Mesenchymal stem cell (in vitro differentiated cells and primary cell): ENCODE measurements at places on chromosomes 1 and 21.

DNA sequence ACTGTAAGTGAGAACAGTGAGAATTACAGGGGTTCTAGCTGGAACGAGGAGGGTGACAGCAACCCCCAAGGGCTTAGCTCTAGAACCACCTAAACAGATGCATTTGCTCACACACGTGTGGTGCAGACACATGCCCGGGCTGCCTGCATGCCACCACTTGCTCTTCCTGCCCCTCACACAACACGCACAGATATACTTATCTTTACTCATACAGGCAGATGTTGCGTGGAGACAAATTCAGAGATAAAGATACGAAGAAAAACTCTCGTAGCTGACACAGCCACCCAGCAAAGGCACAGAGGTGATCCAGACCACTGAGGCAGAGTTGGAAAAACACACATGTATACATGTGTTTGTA lies 13.5 kb downstream of the VANGL1 start:
- DNase-seq = no peak

DNA sequence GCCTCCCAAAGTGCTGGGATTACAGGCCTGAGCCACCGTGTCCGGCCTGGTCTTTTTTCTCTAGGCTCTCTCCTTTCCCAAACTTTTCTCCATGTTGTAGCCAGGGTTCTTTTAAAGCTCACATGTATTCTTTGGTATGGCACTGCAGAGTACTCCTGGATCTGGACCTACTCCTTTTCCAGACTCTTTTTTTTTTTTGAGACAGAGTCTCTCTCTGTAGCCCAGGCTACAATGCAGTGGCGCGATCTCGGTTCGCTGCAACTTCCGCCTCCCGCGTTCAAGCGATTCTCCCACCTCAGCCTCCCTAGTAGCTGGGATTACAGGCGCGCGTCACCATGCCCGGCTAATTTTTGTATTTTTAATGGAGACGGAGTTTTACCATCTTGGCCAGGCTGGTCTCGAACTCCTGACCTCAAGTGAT lies 602 bp upstream of the MED18 start:
- DNase-seq = no peak

- no peak for DNase-seq
Observed at GRCh38 chr1:85343612-85344255, 67.3 kb upstream of the BCL10 start.

- peak; percentile 48 for DNase-seq
Observed at GRCh38 chr1:198699167-198700015, 60.6 kb downstream of the PTPRC start.

DNA sequence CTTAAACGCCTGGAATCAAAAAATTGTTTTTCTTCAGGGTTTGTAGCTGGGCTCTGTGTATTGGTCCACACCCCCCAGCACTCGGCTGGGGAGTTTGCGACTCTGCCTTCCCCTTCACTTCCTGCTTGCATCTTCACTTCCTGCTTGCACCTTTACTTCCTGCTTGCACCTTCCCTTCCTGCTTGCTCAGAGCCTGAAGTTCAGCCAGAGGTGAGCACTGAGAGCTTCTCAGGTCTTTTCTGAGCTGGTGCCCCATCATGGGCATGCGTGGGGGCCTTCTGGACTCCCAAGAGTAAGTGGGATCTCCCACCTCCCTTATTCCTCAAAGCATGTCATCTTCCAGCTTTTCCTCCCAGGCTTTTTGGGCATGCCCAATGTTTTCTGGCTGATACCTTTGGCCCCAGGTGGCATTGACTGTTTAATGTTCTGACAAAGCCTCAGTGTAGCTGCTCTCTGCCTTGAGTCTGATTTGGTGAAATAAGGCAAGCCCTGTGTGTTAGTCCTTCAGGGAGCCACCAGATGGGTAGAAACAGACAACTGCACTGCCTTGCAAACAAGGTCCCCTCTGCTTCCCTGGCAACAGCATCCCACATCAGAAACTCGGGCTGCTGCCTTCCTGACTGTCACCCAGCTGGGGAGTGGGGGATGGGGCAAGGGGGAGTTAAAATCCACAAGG lies 3.5 kb downstream of the KRTAP10-2 start:
- DNase-seq = no peak

DNA sequence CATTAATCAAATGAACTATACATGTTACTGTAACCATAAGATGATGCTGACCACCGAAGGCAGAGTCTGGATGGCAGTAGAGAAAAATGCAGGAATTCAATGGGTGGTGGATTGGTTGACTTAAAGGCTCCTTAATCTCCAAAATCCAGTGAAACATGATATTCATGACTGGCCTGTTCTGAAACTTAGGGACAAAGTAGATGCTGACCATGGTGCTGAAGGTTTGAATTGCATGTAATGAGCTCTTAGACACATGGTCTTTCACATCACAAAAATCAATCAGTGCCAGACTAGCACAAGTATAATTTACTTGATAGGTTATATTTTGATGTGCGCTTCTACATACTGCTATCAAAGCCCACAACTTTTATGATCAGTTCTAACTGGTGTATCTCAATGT lies 30.9 kb upstream of the NTMT2 start:
- peak; percentile 38 for DNase-seq

DNA sequence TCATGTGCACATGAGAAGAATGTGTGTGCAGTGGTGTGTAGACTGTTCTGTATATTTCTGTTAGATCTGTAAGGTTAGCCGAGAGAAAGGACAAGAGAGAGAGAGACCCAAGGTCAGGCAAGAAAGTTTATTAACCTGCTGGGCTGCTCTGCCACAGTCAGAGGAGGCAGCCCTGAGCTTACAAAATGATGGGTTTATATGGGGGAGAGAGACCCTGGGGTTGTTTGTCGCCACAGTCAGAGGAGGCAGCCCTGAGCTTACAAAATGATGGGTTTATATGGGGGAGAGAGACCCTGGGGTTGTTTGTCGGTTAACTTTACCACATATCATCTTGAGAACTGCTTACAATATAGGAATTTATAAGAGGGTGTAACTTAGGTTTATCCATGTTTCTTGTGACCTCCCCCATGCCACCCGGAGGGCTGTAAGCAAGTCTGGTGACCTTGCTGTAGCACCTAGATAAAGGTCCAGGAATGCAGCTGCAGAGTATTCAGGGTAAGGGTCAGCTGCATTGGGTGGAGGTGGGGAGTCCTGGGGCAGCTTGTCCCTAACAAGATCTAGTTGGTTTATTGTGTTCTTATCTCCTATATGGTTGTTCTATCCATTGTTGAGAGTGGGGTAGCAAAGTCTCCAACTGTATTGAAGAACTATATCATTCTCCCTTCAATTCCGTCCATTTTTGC lies 9.3 kb upstream of the ZBTB40 start:
- DNase-seq = no peak

- DNase-seq = no peak
Observed at GRCh38 chr1:18340158-18340764, 140.5 kb upstream of the KLHDC7A start.

GRCh38 chr1:48841461-48841860 lies 64.8 kb upstream of the BEND5 start:
- no peak for DNase-seq

GRCh38 chr1:101278845-101279244 lies 42.0 kb downstream of the S1PR1 start:
- DNase-seq = no peak

DNA sequence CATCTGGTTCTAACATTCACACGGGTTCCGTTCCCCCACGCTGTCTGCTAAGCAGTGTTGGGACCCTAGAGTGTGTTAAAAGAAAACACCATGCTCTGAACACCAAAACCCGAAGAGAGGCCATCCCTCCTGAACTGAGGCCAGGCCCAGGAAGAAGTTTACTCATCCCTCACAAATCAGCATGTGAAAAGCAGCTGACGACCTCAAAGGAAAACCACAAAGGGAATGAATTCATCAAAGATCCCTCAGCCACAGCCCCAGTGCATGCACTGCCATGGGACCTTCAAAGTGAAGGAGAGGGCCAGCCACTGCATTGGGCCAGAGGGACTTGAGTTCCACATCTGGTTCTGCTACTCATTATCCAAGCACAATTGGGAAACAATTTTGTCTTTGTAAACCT lies 7.0 kb upstream of the PSEN2 start:
- DNase-seq = peak; percentile 64

GRCh38 chr1:148353461-148354283 lies 129.4 kb downstream of the PPIAL4G start:
- peak; percentile 66 for DNase-seq

DNA sequence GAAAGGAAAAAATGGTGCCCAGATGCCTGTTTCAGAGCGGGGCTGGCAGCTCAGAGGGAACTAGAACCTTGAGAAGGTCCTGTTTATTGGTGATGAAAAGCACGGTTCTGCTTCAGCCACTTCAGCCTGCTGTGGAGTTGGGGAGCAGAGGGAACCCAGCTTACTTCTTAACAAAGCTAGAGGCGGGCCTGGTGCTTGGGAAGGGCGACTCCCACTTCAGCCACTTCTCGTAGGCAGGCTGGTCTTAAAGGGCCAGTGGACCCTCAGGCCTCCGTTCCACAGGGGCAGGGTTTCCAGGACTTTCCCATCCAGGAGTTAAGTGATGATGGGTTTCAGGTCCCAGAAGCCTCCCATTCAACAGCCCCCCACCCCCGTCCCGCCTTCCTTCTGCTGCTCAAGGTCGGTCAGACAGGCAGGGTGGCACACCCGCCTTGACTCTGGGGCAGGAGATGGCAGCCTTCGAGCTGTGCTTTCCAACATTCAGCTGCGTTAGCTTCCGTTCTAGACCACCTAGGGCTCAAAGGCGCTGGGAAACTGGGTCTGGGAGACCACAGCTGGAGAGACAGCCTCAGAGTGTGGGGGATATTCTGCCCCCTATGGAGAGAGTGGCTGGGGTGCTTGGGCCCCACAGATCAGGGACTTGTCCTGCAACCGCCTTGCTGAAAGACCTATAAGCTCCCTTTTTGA lies 3.4 kb downstream of the RUNX3 start:
- peak; percentile 23 for DNase-seq

- DNase-seq = no peak
Observed at GRCh38 chr1:29113413-29114117, 10.1 kb downstream of the TMEM200B start.

- peak; percentile 81 for DNase-seq
Observed at GRCh38 chr1:231603598-231604275, 22.9 kb upstream of the DISC1 start.

- DNase-seq = peak; percentile 74
Observed at GRCh38 chr1:39639305-39640130, at the start of gene HEYL. HEYL (minus strand) TSS chr1:39639643; CDS start chr1:39639625, 18 bp downstream.

GRCh38 chr1:70101231-70101630 lies 104.1 kb downstream of the LRRC40 start:
- no peak for DNase-seq

- DNase-seq = no peak
Observed at GRCh38 chr1:9097947-9098705, 28.7 kb upstream of the SLC2A5 start.

- no peak for DNase-seq
Observed at GRCh38 chr1:27397749-27398148, 5.3 kb downstream of the GPR3 start.

- peak; percentile 90 for DNase-seq
Observed at GRCh38 chr1:27816921-27817630, 13.5 kb upstream of the PPP1R8 start.

GRCh38 chr21:42737951-42738590 lies 84.7 kb downstream of the PDE9A start:
- peak; percentile 68 for DNase-seq

DNA sequence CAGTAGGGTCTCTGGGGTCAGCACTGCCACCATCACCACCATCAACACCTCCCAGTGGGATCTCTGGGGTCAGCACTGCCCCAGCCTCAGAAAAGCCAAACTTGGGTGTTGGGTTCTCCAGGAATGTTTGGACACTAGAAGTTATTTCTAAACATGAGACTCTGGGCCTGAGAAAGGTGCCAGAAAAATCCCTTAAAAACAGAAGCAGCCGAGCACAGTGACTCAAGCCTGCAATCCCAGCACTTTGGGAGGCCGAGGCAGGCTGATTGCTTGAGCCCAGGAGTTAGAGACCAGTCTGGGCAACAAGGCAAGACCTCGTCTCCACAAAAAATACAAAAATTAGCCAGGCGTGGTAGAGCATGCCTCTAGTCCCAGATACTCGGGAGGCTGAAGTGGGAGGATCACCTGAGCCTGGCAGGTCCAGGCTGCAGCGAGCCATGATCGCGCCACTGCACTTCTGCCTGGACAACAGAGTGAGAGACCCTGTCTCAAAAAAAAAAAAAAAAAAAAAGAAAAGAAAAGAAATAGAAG lies 470 bp downstream of the PTAFR start:
- no peak for DNase-seq

DNA sequence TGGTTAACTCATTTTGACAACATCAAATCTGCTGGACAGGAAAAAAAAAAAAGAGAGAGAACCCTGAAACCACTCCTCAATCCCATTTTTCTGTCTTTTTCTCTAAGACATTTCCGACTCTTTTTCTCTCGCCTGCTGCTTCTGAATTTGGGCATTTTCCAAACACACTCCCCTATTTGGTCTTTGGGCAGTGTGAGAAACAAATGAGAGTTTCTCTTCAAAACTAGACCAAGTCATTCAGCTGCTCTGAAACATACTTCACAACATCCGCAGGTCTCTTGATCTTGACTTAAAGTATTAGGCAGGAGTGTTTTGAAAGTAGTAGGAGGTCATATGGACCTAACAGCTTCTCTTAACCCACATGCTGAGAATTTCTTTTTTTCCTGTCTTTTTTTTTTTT lies 364.8 kb upstream of the ESRRG start:
- DNase-seq = no peak
